ENCODE measurements at places on chromosomes 12 and 14. TPM values are rescaled to one million over a fixed set of nuclear protein-coding genes. Genes with fewer than 3 reads are reported as not detected.

IGF1 gene
- 0.39 TPM for total RNA-seq

GNS gene
- 353 TPM for total RNA-seq

LPAR5 gene
- total RNA-seq: not detected

AICDA gene
- not detected for total RNA-seq

KRT75 gene
- total RNA-seq: not detected

GLIPR1L1 gene
- total RNA-seq: not detected

IGFBP6 gene
- total RNA-seq: 55.3 TPM

YEATS4 gene
- total RNA-seq: 26.6 TPM

CLEC9A gene
- total RNA-seq: not detected

CLEC4D gene
- total RNA-seq: not detected

CIROP gene
- total RNA-seq: not detected

SMCO3 gene
- 0.12 TPM for total RNA-seq

GALNT16 gene
- 1.3 TPM for total RNA-seq

IFNG-AS1 gene
- not detected for total RNA-seq

GLT1D1 gene
- not detected for total RNA-seq

VEZT gene
- 70.5 TPM for total RNA-seq

CYP27B1 gene
- 1.1 TPM for total RNA-seq

SMARCC2 gene
- total RNA-seq: 78.9 TPM

NKX2-1 gene
- not detected for total RNA-seq

CLEC12A gene
- total RNA-seq: not detected

CLEC2B gene
- 51.1 TPM for total RNA-seq

ANKS1B gene
- not detected for total RNA-seq

ABHD12B gene
- total RNA-seq: not detected

PTGER2 gene
- 0.92 TPM for total RNA-seq

CSRNP2 gene
- 41.3 TPM for total RNA-seq

C12orf54 gene
- not detected for total RNA-seq

REP15 gene
- total RNA-seq: 2.0 TPM

PTCSC3 gene
- not detected for total RNA-seq

DHRS4L2 gene
- 8.7 TPM for total RNA-seq

RBP5 gene
- total RNA-seq: 5.5 TPM

SP1 gene
- total RNA-seq: 39.0 TPM

PRICKLE1 gene
- 7.1 TPM for total RNA-seq

HCAR2 gene
- total RNA-seq: not detected

TAS2R46 gene
- 1.6 TPM for total RNA-seq

SLC17A8 gene
- not detected for total RNA-seq

All from glomerular endothelial cell (primary cell).